ENCODE measurements at places on chromosomes 7 and 10.
A peak's percentile ranks its signal among the peaks of the same experiment; 100 is the strongest.

- no peak for DNase-seq
Measured at GRCh38 chr7:22142572-22142971, 196.9 kb upstream of the CDCA7L start.

- DNase-seq, result no peak
Measured at GRCh38 chr7:25775999-25776743, 375.8 kb upstream of the NFE2L3 start.

DNA sequence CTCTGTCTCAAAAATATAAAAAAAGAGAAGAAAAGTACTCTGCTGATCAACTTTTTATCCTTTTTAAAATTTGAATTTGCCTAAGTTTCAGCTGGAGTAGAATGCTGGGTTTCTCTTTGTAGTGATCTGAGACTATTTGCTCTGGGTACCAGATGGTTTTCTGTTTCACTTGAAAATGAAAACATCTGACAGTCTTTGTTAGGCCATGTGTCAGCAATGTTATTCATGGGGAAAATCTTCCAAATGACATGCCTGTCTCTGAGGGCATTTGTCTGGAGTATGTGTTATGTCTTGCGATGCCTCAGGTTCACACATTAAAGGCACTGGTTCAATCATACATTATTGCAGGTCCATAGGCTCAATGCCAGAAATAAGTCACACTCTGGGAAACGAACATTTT lies 175.3 kb upstream of the TMEM229A start:
- no peak for DNase-seq

- no peak for DNase-seq
Measured at GRCh38 chr10:47140761-47141348, 159.1 kb upstream of the GDF10 start.

- DNase-seq, result no peak
Measured at GRCh38 chr10:116470071-116470470, 42.4 kb downstream of the PNLIPRP3 start.

DNA sequence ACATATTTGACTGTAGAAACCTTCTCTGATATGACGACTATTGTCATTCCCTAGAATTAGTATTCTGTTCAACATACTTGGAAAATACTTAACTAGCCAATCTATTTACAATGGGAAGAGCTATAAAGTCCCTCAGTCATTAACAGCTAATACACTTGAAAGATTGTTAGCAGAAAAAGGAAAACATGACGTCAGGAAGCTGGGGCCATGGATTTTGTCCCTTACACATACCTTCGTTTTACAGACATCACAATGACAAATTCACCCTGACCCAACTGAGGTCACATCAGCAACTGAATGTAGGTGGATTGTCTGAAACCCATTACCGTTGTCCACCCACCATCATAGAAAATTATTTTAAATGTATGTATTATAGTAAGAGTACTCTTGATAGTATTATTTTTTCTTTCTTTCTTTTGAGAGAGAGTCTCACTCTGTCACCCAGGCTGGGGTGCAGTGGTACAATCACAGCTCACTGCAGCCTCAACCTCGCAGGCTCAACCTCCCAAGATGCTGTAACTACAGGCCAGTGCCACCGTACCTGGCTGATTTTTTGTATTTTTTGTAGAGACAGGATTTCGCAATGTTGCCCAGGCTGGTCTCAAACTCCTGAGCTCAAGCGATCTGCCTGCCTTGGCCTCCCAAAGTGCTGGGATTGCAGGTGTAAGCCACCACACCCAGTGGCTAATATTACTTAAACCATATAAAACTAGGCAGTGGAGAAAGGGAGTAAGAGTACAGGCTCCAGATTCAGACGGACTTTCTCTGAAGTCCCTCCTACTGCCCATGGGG lies 497.0 kb upstream of the C7orf33 start:
- DNase-seq, result no peak

- DNase-seq, result no peak
Measured at GRCh38 chr7:44149571-44150465, 8.7 kb upstream of the MYL7 start.

DNA sequence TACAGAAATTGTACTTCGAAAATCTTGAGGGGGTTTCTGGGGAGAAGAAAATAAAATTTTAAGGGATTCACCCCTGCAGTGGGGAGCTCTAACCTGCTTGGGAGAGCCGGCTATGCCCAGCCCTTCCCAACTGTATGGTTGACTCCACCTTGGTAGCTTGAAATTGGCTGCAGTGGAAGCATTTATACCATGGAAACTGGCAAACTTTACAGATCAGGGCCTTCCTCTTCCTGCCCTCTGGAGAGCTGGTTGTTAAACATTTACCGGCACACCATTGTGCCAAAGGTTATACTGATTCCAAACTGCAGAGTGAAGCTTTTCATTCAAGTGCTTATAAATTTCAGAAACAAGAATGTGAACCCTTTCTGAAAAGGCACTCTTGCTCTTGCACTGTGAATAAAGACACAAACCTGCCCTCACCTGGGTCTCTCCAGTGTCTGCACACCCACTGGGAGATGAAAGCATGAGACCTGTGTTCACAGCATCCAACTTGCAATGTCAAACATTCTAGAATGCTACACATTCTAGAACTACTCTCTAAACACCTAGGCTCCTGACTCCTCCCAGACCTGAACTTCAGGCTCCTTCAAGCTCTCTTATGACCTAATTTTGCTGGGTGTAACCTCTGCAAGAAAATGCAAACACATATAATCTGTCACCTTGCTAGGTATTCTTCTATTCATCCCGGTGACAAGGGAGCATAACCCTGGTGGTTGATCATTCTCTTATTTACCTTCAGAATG lies 44.7 kb downstream of the ABLIM1 start:
- no peak for DNase-seq

DNA sequence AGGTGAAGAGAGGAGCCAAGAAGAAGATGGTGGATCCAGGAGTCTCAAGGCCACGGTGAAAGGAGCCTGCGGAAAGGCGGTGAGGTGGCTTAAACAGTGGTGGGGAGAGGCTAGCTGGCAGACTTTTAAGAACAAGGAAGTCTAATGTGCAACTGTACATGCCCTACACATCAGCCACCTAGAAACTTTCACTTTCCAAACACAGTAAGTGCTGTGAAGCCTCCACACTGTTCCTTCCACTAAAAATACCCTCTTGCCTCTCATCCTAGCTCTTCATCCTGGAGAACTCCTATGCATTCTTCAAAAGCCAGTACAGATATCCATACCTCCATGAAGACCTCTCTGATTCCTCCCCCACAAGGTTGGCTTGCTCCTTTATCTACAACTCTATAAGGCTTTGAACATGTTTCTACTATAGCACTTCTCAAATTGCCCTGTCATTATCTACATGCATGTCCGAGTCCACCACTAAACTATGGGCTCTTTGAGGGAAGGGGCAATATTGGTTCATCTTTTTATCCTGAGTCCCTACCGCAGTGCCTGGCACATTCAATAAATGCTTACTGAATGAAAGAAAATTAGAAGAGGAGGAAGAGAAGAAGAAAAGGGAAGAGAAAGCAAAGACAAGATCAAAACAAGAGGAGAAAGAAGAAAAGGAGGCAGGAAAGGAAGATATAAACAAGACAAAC lies 54.2 kb downstream of the DNAJC12 start:
- no peak for DNase-seq

DNA sequence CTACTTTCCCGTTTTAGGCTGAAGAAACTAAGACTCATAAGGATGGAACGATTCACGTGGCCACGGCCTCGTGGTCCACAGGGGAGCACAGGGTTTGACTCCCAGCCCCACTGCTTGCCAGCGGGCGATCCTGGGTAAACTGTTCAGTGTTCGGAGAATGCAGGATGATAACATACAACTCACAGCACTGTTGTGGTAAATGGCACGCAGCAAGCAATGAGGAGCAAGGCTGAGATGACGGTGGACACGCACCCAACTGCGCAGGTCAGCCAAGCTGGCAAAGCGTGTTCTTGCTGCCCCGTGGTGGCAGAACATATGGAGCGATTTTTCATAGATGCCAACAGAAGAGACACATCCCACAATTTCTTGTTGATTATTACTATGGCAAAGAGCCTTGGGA lies 272.7 kb downstream of the DNAJB6 start:
- no peak for DNase-seq

DNA sequence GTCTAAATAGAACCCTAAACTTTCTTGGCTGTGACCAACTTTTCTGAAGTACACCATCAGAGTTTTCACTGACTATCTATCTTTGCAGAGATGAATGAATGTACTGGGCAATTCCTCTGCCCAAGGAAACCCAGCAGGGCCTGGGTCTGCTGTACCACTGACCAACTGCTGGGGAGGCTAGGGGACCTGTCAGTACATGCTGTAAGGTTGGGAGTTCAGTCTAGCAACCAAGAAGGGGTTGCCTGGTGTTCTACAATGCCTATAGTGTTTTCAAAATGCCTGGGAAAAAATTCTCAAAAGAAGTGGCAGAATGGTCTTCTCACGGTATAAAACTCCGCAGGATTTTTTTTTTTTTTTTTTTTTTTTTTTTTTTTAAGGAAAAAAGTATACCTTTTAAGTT lies 106.3 kb downstream of the NT5C2 start:
- no peak for DNase-seq

DNA sequence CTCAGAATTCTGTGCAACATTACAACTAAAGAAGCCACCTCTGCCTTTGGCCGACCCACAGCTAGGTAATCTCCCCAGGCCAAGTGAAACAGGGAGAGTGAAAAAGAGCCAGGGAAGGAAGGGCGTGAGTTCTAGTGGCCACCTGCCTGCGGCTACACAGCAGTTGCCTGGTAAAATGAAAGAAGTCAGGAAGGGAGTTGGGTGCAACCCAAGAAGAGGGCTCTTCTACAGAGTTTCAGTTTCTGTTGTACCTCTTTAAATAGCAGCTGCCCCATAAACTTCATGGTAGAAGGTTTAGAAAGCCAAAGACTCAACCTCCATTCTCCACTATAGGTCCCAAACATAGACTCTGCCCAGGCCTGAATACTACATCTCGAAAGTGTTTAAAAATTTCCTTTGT lies 76.2 kb upstream of the TMEM168 start:
- DNase-seq, result no peak

- peak; percentile 9 for DNase-seq
Measured at GRCh38 chr10:29482591-29483431, 152.0 kb downstream of the SVIL start.

DNA sequence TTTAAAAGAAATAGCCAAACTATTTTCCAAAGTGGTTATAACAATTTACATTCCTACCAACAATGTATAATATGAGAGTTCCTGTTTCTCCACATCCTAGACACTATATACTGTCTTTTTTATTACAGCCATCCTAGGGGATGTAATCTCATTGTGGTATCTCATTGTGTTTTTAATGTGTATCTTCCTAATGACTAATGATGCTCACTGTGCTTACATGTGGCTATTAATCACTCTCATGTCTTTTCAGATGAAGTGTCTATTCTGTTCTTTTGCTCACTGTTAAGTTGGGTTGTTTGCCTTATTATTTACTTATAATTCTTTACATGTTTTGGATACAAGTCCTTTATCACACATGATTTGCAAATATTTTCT lies 71.8 kb downstream of the ZNF438 start:
- DNase-seq, result no peak

GRCh38 chr10:131249238-131249954 lies 62.1 kb downstream of the TCERG1L start:
- DNase-seq, result no peak

- no peak for DNase-seq
Measured at GRCh38 chr10:24824536-24824935, 100.8 kb upstream of the ARHGAP21 start.

- DNase-seq, result no peak
Measured at GRCh38 chr10:119166564-119166963, 1.1 kb upstream of the SFXN4 start.

DNA sequence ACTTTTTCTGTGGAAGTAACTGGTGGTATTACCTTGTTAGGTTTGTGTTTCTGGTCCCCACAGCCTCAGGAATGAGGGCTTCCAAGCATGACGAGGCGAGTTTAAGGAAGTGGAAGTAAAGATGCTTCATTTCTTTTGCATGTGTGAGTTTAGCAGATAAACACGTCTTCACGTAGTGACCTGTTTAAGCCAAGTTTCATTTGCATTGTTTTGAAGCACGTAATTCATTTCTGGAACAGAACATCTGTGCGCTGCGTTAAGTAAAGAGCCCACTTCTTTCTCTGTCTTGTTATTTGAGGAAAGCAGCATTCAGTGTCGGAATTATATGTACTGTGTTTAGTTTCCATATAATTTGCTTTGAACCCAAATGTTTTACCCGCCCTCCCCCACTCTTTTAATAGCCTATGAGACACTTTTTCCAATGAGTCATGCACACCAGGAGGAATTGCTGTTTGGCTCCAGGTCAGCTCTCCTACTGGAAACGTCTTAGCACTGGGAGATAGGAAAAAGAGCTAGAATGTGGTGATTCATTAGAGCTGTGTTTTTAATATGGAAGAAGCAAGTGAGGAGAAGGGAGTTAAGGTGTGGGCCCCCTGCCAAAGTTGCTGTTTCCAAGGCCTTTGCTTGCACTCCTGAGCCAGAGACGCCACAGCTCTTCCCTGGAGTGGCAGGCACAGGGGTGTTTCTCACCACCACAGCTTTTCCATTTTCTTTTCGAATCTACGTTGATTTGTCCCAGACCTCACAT lies 36.7 kb downstream of the BTBD16 start:
- peak; percentile 5 for DNase-seq

DNA sequence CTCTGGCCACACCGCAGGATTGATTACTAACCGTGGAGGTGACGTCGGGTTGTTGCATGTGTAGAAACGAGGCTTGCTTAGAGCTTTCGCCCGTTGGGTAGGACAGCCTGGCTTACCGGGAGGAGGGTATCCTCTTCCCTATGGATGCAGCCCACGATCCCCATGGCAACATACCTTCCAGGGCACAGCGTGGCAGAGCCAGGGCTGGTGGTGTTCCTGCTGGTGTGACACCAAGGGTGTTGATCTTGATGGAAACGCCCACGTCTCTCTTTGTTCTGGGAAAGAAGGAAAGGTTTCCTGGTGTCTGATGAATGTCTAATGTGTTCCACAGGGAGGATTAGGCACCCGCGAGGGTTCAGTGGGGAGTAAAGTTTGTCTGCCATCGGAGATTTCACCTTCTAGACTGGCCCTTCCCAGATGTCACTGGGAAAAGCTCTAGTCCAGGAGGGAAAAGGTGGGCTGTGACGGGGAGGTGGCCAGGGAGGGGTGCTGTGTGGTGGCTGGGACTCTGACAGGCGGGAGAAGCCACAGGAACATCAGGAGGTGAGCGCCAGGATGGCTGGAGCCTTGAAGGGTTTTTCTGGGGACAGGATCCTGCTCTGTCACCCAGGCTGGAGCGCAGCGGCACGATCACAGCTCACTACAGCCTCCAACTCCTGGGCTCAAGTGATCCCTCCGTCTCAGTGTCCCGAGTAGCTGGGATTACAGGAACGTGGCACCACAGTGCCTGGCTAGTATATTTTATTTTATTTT lies 102.1 kb downstream of the CUX1 start:
- DNase-seq, result no peak

- DNase-seq, result no peak
Measured at GRCh38 chr7:120867932-120868331, 10.0 kb upstream of the TSPAN12 start.

GRCh38 chr7:29401769-29402168 lies 161.9 kb upstream of the PRR15 start:
- no peak for DNase-seq

Data from nucleus accumbens (tissue), 56 donors.